ENCODE measurements at places on chromosomes 13 and 19.
A peak's percentile ranks its signal among the peaks of the same experiment; 100 is the strongest.

- DNase-seq: no peak
These were observed 524 bp downstream of the NAA16 start for GRCh38 chr13:41311406-41312175.

GRCh38 chr19:34345947-34346351, 19.0 kb upstream of the GPI start:
- DNase-seq: peak; percentile 75

DNA sequence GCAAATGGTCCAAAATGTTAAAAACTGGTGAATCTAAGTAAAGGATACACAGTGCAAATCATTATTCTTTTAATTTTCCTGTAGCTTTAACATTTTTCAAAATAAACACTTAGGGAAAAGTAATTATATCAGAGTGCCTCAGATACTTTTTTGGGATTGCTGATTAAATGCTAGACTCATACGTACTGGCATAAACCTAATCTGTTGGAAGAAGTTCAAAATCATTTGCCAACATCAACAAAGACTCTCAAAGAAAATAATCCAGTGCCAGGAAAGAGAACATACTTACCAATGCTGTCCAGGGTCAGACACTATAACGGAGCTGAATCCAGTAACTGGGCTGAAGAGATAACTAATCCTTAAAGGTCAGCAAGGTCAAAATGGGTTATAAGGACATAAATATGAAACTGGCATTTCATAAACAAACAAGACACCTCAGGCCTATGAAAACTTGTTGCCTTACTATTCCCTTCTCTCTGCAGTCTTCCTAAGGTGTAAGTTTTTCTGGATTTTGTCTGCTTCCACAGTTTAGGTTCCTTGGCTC, 3.3 kb upstream of the ZNF420 start:
- DNase-seq: no peak

DNA sequence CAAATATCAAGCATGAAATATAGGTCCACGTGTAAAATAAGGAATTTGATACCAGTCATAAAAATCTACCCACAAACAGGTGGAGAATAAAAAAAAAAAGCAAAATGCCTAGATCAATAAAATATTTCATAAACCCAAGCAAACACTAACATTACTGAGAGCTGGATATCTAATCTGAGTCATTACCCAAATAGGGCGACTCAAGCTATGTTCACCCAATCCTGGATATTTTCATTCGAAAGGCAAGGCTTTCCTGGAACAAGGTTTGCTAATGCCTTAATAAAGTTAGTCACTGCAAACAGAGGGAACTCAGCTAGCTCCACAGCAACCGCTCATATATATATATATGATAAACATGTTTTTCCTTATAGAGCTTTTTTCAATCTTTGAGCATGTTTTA, 33.5 kb upstream of the TM9SF2 start:
- DNase-seq: no peak

GRCh38 chr19:6556043-6556449, 25.2 kb downstream of the TNFSF9 start:
- DNase-seq: no peak

DNA sequence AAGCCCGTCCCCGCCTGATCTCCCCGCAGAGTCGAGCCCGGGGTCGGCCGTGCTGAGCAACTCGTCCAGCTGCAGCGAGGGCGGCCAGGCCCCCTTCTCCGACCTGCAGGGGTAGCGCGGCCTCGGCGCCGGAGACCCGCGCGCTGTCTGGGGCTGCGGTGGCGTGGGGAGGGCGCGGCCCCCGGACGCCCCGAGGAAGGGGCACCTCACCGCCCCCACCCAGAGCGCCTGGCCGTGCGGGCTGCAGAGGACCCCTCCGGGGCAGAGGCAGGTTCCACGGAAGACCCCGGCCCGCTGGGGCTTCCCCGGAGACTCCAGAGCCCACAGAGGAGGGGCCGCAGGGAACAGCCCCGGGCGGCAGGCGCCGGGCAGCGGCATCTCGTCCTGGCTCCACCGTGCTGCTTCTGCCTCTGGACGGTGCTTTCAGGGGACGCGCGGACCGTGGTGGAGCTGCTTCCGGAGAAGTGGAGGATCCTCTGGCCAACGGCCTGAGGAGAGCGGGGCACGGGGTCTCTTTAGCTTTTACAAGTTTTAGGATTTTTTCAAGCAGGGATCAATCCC, 8.8 kb upstream of the F7 start:
- no peak for DNase-seq

DNA sequence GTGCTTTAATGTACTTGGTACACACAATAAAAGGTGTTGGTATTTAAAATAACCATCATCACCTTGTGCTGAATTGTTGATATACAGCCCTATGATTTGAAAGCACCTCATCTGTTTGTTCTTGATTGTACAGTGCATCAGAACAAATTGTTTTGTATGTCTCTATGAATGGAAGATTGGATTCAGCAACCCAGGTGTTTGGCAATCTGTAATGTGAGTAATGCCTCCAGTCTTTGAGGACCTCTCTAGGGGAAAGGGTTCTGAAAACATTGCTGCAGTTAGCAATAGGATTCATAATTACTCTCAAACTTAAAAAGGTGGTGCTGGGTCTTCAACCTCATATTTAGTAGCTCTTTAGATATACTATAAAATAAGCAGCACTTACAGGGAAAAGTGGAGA, 341.8 kb downstream of the OXGR1 start:
- no peak for DNase-seq

GRCh38 chr19:23804676-23805075, 46.0 kb upstream of the ZNF681 start:
- no peak for DNase-seq

GRCh38 chr13:48741377-48741776, 87.6 kb downstream of the CYSLTR2 start:
- no peak for DNase-seq

DNA sequence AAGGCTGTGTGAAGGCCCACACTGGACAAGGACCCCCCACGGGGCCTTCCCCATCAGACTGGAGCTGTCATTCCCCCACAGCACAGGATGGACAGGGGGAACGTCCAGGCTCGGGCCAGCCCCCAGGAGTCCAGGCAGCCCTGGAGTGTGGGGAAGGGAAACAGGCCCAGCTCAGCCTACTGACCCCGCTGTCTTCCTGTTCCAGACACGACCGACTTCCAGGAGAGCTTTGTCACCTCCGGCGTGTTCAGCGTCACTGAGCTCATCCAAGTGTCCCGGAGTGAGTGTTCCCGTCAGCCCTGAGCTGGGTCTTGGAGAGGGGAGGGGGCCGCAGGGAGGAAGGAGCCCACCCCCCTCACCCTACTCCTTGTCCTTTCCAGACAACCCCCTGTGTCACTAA, 47.0 kb downstream of the SMIM24 start:
- no peak for DNase-seq

- DNase-seq: no peak
These were observed 20.3 kb downstream of the ALOX5AP start for GRCh38 chr13:30755678-30756077.

- no peak for DNase-seq
These were observed 38.7 kb downstream of the HTR2A start for GRCh38 chr13:46858163-46858562.

DNA sequence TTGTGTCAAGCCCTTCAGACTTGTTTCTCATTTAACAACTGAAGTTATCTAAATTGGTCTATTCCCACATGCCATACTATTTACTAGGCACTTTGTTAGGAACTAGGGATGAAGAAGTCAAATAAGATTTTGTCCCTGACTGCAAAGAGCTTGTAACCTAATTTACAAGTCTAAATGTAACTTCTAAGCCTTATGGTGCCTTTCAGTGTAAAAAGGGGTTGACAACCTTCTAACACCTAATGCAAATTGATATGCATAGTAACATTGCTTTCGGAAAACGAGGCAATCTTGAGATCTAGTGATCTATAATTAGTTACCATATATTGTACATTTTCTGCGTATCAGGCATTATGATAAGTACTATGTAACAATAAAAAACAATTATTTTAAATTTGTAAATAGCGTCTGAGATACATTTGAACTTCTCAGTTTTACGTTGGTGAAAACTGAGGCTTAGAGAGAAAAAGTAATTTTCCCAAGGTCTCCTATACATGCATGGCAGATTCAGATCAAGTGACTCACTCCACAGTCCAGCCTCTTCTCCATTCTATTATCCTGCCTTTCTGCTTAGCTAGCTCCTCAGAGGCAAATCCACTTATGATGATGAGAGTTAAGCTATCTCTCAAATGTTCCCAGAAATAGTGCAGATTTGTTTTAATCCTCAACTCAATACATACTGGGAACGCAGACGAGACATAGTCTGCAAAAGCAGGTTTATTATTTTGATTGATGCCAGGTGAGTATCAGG, 764.9 kb upstream of the SLITRK5 start:
- no peak for DNase-seq

GRCh38 chr13:29439601-29440388, 155.7 kb downstream of the SLC7A1 start:
- DNase-seq: no peak

DNA sequence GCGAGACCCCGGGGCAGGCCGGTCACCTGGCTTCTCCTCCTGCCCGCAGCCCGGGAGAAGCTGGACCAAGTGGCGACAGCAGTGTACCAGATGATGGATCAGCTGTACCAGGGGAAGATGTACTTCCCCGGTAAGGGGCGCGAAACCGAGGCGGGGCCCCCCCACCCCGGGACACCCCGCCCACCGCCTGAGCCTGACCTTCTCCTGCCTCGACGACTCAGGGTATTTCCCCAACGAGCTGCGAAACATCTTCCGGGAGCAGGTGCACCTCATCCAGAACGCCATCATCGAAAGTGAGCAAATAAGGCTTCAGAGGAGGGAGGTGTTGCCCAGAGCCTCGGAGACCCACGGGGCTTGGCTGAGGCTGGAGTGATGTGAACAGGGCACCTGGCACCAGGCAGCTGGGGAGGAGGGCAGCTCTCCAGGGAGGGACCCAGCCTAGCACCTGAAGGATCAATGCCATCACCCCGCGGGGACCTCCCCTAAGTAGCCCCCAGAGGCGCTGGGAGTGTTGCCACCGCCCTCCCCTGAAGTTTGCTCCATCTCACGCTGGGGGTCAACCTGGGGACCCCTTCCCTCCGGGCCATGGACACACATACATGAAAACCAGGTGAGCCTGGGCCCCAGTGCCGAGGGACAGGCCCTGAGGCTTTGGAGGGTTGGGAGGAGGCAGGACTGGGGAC, 629 bp downstream of the IZUMO4 start:
- DNase-seq: no peak

- no peak for DNase-seq
These were observed 9.0 kb downstream of the LSM14A start for GRCh38 chr19:34181111-34181864.

DNA sequence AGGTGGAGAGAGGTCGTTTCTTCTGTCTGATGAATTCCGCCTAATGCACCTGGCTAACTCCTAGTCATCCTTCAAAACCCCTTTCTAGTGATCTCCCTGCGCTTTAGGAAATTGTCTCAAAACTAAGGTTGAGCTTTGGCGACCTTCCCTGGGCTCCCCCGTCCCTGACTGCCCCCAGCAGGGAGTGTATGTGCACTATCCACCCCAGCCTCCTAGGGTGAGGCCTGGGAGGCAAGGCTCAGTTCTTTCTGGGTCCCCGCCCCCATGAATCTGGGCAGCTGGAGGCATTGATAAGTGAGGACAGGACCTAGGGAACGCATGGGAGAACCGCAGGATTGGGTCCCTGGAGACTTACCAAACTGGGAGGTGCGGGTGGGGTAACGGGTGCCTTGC, 378 bp downstream of the TLE6 start:
- DNase-seq: no peak

GRCh38 chr13:31949486-31949885, 82.1 kb upstream of the FRY start:
- DNase-seq: no peak

DNA sequence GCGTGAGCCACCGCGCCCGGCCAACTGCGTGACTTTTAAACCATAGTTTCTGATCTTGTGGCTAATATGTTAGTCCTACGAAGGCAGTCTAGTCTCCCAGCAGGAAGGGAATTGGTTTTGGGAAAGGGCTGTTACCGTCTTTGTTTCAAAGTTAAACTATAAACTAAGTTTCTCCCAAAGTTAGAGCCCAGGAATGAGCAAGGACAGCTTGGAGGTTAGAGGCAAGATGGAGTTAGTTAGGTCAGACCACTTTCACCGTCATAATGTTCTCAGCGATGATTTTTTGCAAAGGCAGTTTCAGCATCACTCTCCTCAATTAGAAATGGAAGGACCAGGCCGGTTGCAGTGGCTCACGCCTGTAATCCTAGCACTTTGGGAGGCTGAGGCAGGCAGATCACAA, 17.7 kb upstream of the ADGRE2 start:
- no peak for DNase-seq

GRCh38 chr19:7914099-7914498, 531 bp upstream of the TGFBR3L start:
- DNase-seq: no peak

GRCh38 chr13:29484796-29485195, 110.7 kb downstream of the SLC7A1 start:
- DNase-seq: no peak

- no peak for DNase-seq
These were observed 109.1 kb upstream of the PABPC3 start for GRCh38 chr13:24986826-24987225.

GRCh38 chr13:20414546-20415305, 110.9 kb downstream of the CRYL1 start:
- no peak for DNase-seq

DNA sequence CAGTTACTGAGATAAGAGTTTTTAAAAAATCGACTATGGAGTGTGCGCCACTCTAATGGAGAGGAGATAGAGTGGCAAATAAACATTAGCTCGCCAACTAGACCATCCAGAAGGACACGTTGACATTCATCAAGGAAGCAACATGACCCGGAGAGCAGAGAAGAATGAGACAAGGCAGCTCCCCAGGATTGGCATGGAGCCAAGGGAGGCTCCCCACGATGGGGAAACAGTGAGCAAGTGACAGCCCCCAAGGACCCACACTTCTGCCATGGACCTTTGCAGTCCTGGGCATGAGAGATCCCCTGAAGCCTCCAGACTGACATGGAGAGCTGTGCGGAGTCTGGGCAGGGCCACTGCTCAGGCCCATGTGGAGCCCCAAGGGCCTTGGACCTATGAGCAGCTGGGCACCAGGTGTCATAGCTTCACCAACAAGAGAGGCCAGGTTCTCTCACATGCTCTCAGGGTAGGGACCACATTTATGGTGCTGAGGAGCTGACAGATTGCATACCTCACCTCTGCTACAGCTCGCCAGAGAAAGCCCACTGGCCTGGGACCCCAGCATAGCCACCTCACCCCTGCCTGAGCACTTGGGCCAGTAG, 6.7 kb downstream of the SIGLEC6 start:
- DNase-seq: no peak

- DNase-seq: no peak
These were observed 178.0 kb downstream of the KCTD12 start for GRCh38 chr13:76708138-76708688.

- no peak for DNase-seq
These were observed 15.7 kb upstream of the SELENOW start for GRCh38 chr19:47762615-47763308.

GRCh38 chr13:80149736-80150135, 191.2 kb downstream of the SPRY2 start:
- no peak for DNase-seq

GRCh38 chr19:37564624-37565369, 29.8 kb downstream of the ZNF571 start:
- DNase-seq: no peak

All from iPS DF 6.9 (cell line).